H1 (cell line): ENCODE measurements at places on chromosomes 6 and 20.

- DNase-seq: peak; percentile 16
These were observed 253.0 kb downstream of the QKI start for GRCh38 chr6:163667372-163668060.

DNA sequence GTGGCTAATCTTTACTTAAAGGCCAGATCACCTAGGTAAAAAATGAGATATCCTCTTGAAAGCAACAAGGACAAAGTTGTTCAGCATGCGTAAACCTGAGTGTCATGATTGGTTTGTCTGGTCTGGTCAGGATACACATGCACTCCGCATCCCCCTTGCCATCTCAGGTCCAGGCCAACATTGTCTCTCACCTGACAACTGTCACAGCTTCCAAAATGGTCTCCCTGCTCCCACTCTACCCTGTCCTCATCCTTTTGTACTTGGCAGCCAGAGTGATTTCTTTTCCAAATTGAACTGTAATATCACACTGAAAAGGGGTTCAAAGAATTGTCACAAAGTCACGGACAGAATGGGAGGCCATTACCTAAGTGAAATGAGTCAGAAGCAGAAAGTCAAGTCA, 21.1 kb upstream of the APCDD1L start:
- DNase-seq: no peak

DNA sequence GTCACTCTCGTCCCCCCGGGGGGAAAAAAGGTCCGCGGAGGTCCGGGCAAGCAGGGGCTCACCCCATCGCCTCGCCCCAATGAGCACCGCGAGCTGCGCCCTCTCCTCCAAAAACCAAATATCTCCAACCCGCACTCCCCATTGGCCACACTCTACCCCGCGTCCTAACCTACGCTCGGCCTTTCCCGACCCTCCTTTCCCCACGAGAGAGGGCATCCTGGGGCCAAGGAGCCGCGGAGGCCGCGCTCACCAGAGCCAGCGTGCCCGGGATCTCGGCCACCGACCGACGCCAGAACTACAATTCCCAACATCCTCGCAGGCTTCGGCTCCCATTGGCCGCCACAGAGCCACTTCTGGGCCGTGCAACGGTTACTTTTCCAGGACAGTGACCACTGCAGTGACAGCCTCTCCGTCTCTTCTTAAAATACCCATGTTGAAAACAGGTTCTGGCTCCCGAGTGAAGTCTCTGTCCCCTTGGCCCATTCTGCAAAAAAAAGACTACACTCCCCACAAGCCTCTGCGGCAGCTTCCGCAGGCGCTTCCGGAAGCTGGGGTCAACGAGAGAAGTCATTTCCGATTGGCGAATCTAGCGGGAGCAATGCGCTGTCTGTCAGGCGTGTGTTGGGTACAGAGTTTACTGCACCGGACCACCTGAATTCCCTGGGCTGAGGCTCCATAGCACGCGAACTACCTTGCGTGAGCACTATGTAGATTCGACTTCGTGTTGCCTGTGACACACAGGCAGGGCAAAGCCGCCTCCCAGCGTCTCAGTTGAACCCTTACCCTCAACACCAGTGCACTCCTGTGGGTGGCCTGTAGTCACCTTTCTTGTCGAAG, at the start of gene ZNF343:
TSS of gene ZNF343 (minus strand) at position 285 of the 837 bp plus-strand sequence. CDS start 15,020 bp downstream, outside the sequence.
- peak; percentile 77 for DNase-seq

DNA sequence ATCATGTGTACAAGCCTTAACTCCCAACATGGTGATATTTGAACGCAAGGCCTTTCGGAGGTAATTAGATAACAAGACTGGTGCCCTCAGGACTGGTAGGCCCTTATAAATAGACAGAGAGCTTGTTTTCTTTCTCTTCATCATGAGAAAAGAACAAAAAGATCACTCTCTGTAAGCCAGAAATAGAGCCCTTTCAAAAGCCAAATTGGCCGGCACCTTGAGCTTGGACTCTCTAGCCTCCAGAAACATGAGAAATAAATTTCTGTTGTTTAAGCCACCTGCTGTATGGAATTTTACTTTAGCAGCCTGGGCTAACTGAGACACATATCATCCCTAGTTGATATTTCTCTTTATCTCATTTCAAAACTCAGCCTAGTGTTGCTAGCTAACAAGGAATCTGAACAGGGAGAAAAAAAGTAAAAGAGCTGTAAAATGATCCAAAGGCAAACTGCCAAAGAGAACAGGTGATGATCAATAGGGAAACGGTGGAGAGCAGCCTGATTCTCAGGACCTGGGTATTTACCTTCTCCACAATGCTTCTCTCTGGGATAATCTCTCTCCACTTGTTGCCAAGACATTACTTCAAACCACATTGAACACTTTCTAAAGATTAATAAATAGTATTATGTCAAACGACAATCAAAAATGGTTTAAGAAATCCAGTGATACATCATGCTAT, 6.1 kb downstream of the COL21A1 start:
- DNase-seq: no peak

GRCh38 chr20:6746901-6747609, 20.4 kb upstream of the BMP2 start:
- no peak for DNase-seq

- DNase-seq: no peak
These were observed 59.4 kb downstream of the ME1 start for GRCh38 chr6:83371423-83371822.

GRCh38 chr6:43992126-43992663, 135.1 kb downstream of the MRPL14 start:
- no peak for DNase-seq

DNA sequence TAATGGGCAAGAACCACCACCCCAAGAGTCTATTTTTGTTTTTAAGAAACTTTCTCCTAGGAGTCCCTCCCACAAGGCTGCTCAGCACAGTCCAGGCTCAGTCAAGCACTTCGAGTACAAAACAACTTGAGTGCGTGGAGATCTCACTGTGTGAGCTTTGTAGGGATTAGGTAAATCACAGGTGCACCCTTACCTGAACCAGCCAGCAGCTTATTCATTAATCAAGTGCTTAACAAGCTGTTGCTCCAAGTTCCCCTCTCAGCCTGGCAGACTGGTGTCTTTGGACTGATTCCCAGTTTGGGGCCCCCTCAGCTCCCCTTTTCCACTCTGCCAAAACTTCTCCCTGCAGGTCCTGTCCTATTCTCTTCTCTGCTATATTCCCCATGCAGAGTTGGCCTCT, 133.1 kb downstream of the LY86 start:
- DNase-seq: no peak

DNA sequence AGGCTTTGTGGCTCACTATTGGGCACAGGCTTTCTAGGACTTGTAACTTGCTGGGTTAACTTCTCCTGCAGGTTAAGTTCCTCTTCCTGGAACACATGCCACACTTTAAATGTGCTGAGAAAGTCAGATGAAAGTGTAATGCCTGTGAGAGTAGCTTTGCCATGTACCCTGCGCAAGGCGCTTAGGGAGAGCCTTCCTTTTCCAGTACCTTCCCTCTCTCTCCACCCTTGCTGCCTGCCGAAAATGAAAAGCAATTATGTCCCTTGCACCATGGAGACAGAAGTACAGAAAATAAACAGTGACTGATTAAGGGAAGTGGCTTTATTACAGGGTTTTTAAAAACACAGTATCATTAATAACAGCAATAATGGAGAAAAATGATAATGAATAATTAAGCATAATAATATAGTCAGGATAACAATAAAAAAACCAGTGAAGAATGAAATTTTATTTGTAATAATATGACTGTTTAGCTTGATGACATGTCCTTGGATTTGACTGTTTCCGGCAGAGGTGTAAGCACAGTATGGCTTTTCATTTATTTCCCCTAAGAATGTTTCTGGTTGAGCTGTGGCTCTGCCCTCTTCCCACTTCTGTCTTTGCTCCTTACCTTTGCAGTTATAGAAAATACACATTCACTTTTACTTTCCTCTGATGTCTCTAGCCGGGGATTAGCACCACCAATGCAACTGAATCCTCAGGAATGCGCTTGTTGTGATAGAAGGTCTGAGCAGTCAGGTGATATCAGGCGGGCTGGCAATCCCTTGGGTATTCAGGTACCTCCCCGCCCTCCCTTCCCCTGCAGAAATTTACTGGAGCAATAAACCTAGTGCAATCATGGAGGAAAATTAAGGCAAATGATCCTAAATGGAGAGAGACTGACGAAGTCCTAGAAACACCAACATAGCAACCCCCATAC, 472.3 kb upstream of the CITED2 start:
- DNase-seq: no peak

- no peak for DNase-seq
These were observed 209.7 kb upstream of the SUPT3H start for GRCh38 chr6:45587229-45588060.

DNA sequence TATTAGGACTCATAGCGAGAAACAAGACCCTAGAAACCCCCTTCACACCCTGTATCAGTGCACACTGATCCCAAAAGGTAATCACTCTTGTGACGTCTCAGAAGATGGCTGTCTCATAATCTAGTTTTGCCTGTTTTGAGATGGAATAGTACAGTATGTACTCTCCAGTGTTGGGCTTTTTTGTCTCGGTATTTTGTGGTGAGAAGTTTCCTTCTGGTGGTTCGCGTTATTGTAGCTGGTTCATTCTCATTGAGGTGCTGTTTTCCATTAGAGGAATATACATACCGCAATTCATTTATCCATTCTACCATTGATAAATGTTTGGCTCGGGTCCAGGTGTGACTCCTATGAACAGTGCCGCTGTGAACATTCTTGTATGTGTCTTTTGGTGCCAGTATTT, 27.9 kb upstream of the MAP3K4 start:
- DNase-seq: no peak

- DNase-seq: no peak
These were observed 3.2 kb upstream of the SIRPA start for GRCh38 chr20:1892119-1892385.

DNA sequence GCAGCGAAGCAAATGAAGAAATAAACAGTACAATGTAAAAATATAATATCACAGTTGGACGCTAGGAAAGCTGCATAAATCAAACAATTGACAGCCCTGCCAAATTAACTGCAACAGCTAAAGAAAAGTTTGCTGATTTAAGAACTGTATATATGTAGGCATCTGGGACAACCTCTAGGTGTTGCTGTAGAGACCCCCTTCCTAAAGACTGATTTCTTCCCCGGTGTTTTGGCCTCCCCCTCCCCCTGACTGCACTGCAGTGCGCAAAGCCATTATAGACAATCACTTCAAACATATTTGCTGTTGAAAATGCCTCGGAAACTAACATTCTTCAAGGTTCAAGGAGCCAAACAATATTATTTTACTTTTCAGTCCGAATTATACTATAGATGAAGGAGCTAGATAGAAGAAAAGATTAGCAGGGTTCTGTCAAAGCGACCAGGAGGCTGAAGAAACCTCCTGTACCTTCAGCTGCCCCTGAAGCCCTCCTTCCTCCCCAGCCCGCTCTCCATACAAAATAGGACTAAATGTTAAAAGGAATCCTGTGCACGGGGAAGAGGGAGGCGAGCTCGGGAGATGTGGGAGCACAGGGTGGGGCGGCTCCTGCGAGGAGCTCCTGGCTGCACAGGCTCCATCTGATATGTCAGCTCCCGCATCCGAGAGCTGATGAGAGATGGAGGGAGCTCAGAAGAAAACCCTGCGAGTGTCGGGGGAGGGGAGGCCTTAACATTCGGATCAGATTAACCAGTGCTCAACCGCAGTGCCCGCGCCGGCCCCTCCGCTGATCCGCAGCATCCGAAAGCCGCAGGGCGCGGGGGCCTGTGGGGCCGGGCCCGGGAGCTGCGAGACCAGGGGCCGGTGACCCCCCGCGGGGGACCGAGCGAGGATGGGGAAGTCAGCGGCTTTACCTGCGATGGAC, 822 bp downstream of the ELOVL4 start:
- no peak for DNase-seq

DNA sequence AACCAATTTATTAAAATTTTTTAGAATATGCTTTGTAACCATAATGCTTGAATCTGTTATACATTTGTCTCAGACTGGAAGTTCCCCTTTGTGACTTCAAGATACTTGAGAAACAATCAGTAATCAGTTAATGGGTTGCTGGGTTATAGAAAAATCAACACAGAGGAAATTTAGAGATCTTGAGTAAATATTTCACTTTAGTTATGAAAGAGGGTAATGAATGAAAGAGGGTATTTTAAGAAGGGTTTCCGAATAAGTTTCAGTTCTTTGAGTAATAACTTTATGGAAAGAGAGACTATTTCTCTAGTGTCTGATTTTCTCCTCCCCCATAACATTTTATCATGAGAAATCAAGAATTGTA, 21.4 kb downstream of the ZFAND3 start:
- no peak for DNase-seq

DNA sequence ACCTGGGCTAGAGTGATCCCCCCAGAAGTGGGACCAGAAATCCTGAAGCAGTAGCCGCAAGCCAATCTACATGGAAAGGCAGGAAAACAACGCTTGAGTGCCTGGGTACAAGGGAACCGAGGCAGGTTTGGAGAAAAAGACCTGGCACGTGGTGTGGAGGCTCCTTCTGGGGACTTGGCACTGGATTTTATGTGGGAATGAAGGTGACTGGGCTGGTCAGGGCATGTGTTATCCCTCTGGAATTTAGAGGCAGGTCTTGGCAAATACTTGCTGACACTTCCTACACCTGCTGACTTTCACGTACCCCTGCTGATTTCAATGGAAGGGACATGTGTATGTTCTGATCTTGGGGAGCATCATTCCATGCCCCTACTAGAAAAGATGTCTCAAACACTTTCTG, 25.0 kb upstream of the FAM217A start:
- no peak for DNase-seq

DNA sequence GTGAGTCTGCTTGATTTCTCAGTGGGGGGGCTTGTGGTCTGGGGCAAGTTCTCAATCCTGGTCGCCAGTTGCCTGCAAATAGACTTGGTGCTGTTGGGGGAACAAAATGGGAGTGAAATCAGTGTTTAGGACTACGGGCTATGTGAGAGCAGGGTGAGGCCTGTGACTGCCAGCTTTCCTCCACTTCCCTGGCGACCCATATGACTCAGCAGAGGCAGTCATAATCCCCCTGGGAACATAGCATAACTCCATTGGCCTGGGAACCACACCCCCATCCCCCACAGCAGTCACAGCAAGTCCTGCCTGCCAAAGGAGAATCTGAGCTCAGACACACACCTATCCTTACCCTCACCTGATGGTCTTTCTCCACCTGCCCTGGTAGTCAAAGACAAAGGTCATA, 387.9 kb downstream of the LMBRD1 start:
- no peak for DNase-seq

DNA sequence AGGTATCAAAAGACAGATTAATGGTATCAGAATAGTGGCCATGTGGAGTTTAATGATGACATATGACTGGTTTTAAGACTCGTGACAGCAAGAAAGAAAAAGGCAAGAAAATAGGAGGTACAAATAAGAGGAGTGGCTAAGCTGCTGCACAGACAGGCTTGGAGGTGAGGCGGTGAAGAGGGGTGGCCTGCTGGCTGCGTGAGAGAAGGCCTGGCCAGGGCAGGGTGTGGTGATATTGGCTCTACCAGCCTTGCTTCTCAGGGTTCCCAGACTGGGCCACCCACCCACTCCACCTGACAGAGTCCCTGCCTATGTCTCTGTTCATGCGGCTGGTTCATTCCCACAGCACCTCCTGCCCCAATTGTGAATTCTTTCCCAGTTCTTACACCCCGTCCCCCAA, 106.7 kb downstream of the FOXC1 start:
- no peak for DNase-seq

DNA sequence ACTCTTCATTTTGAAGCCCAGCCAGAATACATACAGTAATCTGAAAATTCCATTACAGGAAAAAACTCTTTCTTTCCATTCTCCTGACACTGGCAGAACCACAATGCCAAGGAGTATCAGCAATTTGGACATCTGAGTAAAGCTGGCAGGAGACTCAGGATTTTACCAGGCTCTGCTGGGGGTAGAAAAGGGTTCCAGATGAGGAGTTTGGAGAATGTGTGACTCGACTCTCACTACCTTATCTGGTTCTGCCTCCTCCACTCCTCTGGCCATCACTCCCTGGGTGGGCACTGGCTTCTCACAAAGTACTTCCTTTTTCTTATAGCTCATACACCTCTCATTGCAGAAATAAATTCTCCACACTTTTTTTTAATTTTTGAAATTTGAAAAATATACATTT, 10.6 kb upstream of the WFDC8 start:
- no peak for DNase-seq
